Stimulated activated CD8-positive, alpha-beta memory T cell treated with anti-CD3 and anti-CD28 coated beads, Interleukin-7, amount 100 ng/mL, for 4 hours (primary cell): ENCODE measurements at places on chromosomes 1 and 21.

GRCh38 chr1:240663169-240663879, 51.4 kb upstream of the GREM2 start:
- no peak for DNase-seq

DNA sequence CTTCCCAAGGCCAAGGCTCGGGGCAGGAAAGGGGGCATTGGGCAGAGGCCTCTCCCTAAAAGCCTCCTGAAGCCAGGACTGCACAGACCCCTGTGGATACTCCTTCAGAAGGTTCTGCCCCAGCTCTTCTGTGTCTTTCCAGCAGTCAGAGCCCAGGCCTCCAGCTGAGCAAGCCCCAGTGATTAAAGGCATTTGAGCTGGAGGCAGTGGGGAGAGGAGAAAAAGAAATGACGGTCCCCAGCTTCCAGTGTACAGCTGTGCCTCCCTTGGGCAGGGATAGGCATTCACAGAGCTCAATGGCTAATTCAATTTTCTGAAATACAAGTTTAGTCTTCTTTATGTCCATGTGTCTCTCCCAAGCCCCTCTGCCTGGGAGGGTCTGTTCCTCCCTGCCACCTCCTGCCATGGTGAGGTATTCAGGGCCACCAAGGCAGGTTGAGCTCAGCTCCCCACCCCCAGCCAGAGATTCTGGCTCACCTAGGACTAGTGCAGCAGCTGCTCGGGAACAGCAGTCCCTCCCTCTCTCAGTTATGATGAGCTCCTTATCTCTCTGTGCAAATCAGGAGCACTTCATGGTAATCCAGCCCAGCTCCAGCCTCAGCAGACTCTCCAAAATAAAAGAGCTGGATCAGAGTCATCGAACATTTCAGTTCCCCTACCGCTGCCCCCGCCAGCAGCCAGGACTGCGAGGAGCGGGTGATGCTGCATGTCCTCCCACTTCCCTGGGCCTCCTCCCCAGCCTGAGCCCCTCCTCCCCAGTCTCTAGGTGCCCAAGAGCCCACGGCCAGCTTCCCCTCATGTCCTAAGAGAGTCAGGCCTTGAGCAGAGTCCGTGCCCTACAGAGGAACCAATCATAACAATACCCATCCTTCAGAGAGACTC, 208.4 kb upstream of the ZC3H12A start:
- DNase-seq, result no peak

DNA sequence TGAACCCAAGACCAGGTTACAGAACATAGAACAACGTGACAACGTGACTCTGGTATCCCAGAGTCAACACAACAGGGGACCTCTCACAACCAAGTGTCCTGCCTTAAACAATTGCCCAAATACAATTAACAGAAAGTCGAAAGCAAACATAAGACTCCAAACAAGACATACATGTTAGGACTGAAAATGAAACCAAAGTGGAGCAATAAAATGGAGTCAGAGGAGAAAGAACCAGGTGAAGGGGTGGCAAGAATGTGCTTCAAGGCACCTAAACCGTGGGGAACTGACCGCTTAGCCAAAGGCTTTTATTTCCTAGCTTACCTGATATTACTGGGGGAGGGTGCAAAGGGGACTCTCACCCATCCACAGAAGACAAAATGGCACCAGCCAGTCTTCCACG, 17.8 kb downstream of the BACE2 start:
- no peak for DNase-seq

DNA sequence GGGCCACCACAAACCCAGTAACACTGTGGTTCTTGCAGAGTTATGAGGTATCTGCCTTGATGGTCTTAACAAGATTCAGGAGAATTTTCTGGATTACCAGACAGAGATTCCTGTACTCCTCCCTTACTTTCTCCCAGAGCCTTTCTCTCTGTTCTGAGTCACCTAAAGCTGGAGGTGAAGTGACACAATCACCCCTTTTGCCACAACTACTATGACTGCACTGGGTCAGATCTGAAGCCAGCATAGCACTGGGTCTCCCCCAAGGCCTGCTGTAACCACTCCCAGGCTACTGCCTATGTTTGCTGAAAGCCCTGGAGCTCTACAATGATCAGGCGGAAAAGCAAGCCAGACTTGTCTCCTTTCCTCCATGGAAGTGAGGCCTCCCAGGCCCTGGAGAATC, 156.7 kb upstream of the NEGR1 start:
- DNase-seq, result no peak

GRCh38 chr1:246008363-246008831, 498.7 kb downstream of the SMYD3 start:
- DNase-seq, result no peak

GRCh38 chr1:12142141-12142823, 24.5 kb upstream of the TNFRSF1B start:
- DNase-seq, result no peak

- no peak for DNase-seq
Measured at GRCh38 chr1:168824418-168825065, 95.5 kb upstream of the DPT start.

- DNase-seq, result no peak
Measured at GRCh38 chr21:41349126-41349525, 12.7 kb upstream of the MX2 start.

GRCh38 chr1:3105167-3105863, 36.3 kb downstream of the PRDM16 start:
- DNase-seq, result no peak

- no peak for DNase-seq
Measured at GRCh38 chr1:94358630-94359599, 59.3 kb upstream of the ABCD3 start.

GRCh38 chr1:158809862-158810261, 21.3 kb upstream of the MNDA start:
- DNase-seq, result no peak

DNA sequence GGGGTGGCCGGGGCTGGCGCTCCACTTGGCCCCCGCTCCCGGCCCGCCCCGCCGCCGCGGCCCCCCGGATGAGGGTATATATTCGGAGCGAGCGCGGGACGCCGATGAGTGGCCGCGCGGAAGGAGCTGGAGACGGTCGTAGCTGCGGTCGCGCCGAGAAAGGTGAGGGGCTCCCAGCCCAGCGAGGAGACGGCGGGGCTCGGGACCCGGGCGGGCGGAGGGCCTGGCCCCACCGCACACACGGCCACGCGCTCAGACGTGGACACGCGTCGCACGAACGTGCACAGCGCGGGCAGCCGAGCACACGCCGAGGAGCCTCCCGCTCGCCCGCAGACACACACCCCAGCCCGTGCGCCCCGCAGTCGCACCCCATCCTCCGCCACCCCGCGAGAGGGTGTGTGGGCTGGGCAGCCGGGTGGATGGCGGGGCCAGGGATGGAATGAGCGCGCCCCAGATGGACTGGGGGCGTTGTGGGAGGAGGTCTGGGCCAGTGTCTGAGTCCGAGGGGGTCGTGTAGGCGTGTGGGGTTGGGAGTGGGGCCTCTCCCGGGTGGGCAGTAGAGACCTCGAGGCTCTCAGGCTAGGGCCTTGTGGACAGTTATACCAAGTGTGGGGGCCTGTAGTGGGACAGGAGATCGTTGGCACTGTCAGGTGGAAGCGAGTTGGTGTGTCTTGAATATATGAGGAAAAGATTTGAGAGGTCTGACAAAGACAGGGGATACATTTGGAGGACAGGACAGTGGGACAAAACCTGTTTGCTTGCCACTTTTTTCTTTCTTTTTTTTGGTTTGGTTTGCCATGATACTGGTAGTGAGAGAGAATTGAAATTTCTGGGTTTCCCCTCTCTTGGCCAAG, at the start of gene UAP1:
TSS of gene UAP1 (plus strand) at position 107 of the 854 bp plus-strand sequence. CDS start 4,347 bp downstream, outside the sequence.
- DNase-seq, result no peak

- DNase-seq, result no peak
Measured at GRCh38 chr1:156245451-156246232, 2.2 kb downstream of the PAQR6 start.

DNA sequence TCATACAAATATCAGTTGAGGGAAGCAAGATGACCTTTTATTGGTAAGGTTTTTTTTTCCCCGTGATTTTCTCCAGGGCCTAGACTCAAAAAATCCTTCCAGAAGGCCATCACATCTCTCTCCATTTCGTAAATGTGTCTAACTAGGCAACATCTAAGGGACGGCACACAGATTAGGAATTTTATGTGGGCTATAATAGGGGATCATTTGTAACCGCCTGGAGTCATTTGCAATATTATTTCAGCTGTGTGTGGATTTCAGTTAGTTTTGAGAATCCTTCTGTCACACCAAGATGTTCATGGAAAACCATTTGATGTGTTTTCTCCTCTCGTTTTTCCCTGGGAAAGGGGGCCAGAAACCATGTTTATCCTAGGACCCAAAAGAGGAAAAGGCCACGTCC, 63.1 kb downstream of the ATP5PO start:
- DNase-seq, result no peak

DNA sequence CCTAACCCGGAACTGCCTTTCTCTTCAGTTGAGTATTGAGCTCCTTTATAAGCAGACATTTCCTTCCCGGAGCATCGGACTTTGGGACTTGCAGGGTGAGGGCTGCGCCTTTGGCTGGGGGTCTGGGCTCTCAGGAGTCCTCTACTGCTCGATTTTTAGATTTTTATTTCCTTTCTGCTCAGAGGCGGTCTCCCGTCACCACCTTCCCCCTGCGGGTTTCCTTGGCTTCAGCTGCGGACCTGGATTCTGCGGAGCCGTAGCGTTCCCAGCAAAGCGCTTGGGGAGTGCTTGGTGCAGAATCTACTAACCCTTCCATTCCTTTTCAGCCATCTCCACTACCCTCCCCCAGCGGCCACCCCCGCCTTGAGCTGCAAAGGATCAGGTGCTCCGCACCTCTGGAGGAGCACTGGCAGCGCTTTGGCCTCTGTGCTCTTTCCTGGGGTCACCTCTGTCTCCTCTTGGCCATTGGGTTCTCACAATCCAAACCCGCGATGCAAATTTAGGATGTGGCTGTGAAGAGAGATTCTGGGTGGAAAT, 3.7 kb downstream of the OLIG2 start:
- DNase-seq, result no peak

DNA sequence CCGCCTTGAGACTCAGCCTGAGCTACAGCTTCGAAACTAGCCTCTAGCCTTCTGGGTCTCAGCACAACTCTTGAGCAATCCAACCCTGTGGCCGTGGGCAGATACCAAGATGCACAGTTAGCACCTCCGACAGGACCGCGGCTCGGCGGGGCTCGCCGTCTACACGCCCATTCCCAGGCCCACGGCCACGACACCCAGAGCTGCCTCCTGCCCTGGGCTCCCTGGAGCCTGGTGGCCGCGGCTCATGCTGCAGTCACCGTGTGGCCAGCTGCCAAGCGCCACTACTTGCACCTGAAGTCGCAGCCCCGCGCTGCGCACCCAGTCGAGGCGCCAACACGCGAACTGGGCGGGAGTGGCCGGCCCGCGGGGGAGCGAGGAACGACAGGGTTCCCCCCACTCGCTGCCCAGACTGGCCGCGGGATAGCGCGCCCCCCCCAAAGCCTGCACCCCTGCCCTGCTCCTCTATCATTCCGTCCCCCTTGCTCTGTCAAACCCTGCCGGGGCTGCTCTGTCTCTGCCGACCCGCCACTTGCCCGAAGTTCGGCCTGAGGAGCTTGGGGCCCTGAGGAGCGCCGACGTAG, 729 bp upstream of the CDCA8 start:
- no peak for DNase-seq

DNA sequence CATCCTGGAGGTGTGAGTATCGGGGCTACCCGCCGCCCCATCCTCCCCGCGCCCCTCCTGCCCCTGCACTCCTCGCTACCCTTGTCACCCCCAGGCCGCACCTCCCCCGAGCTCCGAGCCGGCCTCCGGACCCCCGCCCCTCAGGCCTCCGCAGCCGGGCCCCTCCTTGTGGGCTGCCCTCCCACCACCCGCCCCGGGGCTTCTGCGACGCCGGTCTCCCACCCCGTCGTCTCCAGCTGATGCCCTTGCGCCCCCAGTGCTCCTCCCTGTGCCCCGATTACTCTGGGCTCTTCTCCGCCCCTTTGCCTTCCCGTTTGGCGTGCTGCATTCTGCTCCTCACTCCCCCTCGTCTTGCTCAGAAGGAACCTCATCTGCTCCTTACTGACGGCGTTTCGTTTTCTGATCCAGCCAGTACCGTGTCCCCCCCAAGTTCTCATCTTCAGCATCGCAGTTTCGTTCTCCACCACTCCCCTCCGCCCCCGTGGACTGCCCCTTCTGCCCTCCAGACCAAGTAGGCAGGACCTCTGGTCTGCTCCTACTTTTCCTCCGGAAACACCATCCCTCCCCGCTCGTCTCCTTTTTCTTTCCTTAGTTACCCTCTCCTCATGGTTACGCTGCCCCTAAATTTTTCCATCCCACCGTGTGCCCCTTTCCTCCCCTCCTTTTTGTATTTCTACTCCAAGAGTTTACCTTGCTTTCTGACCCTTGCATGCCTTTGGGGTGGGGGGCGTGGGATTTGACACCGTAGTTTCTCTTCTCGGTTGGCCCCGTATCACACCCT, 841 bp downstream of the SNX27 start:
- DNase-seq, result no peak

- DNase-seq, result peak; percentile 63
Measured at GRCh38 chr1:2555634-2556276, 416 bp upstream of the TNFRSF14 start.

- DNase-seq, result no peak
Measured at GRCh38 chr1:239184561-239185244, 201.7 kb upstream of the CHRM3 start.

DNA sequence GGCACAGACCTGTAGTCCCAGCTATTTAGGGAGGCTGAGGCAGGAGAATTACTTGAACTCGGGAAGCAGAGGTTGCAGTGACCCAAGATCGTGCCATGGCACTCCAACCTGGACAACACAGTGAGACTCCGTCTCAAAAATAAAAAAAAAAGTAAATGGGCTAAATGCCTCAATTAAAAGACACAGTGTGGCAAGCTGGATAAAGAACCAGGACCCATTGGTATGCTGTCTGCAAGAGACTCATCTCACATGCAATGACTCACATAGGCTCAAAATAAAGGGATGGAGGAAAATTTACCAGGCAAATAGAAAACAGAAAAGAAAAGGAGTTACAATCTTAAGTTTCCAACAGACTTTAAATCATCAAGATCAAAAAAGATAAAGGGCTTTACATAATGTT, 40.3 kb downstream of the ACBD6 start:
- no peak for DNase-seq

DNA sequence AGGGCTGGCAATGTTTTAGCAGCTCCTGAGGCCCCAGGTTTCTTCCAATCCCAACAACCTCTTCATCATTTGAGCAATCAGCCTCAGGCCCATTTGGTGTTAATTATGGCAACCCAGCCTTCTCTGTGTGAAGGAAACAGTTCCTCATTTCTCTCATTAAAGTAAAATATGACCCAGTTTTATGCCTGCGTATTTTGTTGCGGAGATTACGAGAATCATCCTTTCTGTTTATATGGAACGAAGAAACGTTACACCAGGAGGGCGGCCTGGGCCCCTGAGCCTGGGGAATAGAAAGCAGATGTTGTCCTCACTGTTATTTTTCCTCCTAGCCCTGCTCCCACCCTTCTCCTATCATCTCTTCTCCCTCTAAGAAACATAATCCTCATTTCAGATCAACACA, 332.2 kb upstream of the USP24 start:
- DNase-seq, result no peak

- DNase-seq, result no peak
Measured at GRCh38 chr21:41449613-41450012, 23.6 kb downstream of the MX1 start.
